ENCODE measurements at places on chromosomes 2 and 18. TPM values are rescaled to one million over a fixed set of nuclear protein-coding genes. Genes with fewer than 3 reads are reported as not detected.

- DNase-seq = no peak
Measured at GRCh38 chr2:69116438-69116837, 103.5 kb downstream of the ANTXR1 start.

DNA sequence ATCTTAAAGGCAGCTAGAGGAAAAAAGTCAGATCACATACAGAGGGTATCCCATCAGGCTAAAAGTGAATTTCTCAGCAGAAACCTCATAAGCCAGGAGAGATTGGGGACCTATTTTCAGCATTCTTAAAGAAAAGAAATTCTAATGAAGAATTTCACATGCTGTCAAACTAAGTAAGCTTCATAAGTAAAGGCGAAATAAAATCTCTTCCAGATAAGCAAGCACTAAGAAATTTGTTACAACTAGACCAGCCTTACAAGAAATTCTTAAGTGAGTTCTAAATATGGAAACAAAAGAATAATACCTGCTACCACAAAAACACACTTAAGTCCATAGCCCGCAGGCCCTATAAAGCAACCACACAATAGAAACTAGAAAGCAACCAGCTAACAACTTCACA, 186.1 kb downstream of the ETAA1 start:
- no peak for DNase-seq

GRCh38 chr2:40201425-40201824, 250.5 kb downstream of the SLC8A1 start:
- no peak for DNase-seq

SLC38A11 gene
- total RNA-seq = 1.0 TPM

DNA sequence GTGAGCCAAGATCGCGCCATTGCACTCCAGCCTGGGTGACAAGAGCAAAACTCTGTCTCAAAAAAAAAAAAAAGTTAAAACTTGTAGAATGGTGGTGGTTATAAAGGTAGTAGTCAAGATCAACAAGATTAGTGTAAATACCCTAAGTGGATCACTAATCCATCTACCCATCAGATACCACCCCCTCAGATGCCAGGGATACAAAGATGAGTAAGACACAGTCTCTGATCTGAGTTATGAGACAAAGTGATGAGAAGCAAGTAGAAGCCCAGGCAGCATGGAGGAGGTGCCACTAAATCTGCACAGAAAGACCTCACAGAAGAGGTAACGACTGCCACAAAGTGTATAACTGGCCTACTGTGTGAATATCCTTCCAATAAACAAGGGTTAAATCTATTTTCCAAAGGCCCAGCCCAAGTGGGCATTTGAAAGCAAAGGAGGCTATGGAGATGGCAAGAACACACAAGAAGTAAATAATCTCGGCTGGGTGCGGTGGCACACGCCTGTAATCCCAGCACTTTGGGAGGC, 20.2 kb downstream of the NFE2L2 start:
- no peak for DNase-seq

ANKRD62 gene
- not detected for total RNA-seq

- DNase-seq = no peak
Measured at GRCh38 chr2:205051417-205051816, 506.1 kb downstream of the PARD3B start.

TCF7L1 gene
- total RNA-seq = 7.1 TPM

GRCh38 chr2:239669181-239669898, 268.5 kb upstream of the HDAC4 start:
- DNase-seq = no peak

ZAP70 gene
- total RNA-seq = 1.7 TPM

POTEJ gene
- not detected for total RNA-seq

DNA sequence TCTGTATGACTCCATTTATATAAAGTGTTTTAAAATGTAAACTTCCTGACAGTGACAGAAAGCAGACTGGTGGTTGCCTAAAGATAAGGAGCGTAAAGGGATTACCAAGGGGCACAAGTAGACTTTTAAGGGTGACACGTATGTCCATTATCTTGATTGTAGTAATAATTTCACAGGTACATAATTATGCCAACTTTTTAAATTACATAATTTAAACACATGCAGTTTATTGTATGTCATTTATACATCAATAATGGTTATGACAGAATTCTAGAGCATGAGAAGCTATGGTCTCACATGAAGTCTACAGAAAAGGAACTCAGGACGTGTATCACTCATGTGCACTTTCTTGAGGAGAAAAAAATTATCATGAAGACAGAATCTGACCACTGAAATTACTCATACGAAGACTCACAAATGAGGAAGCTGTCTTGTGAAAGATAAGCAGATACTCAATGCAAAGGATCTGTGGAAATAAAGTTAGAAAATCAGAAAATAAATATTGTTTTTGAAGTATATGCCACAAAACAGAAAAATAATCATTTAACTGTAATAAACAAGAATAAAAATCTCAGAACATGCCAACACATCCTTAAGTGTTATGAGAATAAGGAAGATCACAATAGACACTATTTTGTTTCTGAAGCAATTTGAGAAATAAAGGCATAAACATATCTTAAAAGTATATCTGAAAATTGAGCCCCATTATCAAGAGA, 84.4 kb downstream of the TMEM131 start:
- DNase-seq = no peak

- peak; percentile 38 for DNase-seq
Measured at GRCh38 chr2:165469417-165469816, at the start of gene CSRNP3. Gene CSRNP3 (plus strand): TSS chr2:165469698. CDS start chr2:165595066, 125,368 bp downstream.

DNA sequence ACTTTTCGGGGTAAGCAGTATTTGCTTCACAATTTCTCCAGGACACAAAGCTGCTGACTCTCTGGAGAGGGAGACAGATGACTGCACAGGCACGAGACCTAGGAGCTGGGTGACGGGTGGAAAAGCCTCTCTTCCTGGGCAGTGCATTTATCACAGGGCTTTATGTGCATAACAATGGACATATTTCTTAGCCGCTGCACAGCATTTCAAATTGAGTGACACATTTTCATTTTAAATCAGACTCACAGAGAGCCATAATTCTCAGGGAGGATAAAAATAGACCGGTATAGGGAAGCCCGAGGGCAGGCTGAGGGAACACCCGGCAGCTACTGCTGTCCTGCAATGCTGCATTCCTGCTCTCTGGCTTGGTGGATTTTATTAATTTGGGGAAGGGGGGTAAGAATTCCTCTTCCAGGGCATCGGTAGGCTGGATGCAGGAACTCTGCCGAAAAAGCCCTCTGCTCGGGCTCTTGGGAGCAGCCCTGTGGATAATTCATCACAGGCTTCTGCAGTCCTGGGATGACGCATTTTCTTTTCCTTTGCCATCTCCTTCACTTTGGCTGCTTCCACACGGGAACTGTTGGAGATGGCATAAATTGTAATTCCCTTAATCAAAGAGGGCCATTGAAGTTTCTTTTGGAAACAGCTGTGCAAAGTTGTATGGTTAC, 108.1 kb upstream of the ACAA2 start:
- no peak for DNase-seq

DNA sequence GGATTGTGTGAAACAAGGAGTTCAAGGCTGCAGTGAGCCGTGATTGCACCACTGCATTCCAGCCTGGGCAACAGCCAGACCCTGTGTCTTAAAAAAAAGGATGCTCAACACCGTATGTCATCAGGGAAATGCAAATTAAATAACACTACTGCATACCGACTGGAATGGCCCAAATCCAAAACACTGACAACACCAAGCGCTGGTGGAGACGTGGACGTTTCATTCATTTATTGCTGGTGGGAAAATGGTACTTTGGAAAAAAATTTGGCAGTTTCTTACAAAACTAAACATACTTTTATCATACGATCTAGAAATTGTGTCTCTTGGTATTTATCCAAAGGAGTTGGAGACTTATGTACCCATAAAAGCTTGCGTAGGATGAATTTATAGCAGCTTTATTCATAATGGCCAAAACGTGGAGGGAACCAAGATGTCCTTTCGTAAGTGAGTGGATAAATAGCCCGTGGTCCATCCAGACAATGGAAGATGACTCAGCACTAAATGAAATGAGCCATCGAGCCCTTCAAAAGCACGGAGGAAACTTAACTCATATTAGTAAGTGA, 24.2 kb downstream of the NEU4 start:
- no peak for DNase-seq

NPPC gene
- 7.2 TPM for total RNA-seq

DNA sequence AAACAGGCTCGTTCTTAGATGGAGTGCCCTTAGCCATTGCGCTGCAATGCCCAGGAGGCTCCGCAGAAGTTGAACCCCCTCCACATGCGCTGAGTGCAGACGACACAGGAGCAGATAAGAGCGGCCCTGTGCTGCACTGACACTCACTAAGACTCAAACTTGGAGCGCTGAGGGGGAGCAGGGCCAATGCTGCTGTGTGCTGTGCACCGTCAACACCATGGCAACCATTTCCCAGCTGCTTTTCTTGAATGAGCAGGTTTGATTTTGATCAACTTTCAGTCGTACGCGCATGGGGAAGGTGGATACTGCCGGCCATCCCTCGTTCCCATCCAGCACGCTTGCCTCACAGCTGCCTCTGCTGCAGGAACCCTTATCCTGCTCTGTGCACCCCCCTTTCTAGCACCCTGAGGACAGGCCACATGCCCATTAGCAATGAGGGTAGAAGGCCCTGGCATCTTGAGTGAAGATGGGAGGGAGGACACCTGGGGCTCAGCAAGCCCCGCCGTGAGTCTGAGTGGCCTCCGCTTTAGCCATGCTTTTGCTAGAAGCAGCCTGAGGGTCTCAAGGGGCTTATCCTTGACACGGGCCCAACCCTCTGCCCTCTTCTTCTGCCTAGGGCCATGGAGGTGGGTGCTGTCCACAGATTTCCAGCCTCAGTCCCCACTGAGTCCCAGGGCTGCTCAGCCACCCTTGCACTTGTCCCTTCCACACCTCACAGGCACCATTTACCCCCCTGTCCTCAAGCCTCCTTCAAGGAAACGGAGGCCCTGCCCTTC, 271.9 kb downstream of the PHLPP1 start:
- no peak for DNase-seq

GRCh38 chr2:159164457-159164911, 122.0 kb downstream of the WDSUB1 start:
- DNase-seq = no peak

GRCh38 chr2:43344868-43345373, 118.5 kb upstream of the ZFP36L2 start:
- no peak for DNase-seq

DNA sequence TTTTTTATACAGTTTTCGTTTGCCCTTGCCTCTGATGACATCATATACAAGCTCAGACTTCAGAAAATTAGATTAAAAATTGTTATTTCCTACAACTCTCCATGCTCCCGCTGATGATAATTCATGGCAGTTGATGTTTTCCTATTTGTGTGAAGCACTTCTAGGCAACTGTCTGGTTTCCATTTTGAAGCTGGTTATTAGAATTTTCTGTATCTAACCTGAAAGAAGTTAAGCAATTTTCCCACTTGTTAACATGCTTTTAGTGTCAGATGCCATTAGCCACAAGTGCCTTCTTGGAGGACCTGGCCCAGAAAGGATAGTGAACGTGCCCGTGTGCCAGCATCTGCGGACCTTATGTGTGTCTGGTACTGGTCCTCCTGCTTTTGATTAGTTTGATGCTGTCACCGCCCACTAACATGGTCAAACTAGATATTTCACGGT, 347.6 kb upstream of the RAB12 start:
- DNase-seq = no peak

CFAP65 gene
- total RNA-seq = not detected

GRCh38 chr2:205424326-205424725, 258.0 kb upstream of the NRP2 start:
- DNase-seq = no peak

DNA sequence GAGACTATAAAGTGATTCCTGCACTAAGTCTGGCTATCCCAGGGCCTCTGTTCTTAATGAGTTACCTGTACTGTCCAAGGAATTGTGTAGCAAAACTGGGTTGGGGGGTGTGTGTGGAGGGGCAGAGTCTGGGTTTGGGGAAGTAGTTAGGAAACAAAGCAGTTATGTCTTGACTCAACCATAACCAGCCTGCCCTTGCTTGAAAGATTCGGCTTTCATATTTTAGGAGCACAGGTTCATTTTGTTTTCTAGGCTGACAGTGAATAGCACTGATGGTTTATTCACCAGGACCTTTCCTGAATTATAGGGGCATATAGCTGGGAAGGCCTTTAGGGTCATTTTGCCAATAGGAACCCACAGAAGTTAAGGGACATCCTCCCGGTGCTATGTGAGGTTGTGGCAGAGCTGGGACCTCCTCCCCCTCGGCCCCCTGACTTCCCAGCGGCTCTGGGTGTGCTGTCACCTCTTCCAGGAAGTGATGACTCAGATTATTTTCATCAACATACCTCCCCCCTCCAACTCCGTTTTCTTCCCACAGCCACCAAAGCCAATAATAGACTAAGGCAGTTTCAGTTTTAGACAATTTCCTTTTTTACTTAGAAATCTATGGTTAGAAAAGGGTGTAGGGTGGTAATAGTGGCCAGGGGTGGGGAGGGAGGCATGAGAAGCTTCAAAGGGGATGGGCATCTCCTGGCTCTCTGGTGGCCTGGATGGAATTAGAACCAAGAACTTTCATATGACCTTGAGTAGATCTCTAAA, 44.8 kb downstream of the SETBP1 start:
- no peak for DNase-seq

CHRNG gene
- not detected for total RNA-seq

GRCh38 chr2:240816584-240817495, 3.2 kb downstream of the KIF1A start:
- DNase-seq = no peak

Data from left ventricle myocardium superior (tissue), 1 donor.